ENCODE measurements at places on chromosomes 2 and 18.

DNA sequence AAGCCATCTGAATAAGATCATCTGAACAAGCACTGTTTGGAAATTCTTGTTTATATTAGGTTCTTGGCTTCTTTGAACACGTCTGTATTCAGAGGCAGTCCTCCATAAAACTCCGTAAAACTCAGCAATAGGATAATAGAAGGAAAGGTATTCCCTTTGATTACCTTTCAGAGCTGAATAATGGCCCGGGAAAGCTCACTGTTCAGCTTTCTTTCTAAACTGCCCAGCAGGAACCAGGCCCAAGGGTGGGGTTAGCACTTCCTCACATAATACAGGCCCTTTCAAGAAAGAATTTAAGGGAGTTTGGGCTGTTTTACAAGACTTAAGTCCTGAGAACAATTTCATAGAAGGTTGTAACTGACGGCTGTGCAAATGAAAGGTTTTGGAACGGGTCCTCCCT, 72.2 kb upstream of the PHLPP1 start:
- DNase-seq: no peak

GRCh38 chr2:237264480-237265219, 149.3 kb downstream of the COL6A3 start:
- no peak for DNase-seq

DNA sequence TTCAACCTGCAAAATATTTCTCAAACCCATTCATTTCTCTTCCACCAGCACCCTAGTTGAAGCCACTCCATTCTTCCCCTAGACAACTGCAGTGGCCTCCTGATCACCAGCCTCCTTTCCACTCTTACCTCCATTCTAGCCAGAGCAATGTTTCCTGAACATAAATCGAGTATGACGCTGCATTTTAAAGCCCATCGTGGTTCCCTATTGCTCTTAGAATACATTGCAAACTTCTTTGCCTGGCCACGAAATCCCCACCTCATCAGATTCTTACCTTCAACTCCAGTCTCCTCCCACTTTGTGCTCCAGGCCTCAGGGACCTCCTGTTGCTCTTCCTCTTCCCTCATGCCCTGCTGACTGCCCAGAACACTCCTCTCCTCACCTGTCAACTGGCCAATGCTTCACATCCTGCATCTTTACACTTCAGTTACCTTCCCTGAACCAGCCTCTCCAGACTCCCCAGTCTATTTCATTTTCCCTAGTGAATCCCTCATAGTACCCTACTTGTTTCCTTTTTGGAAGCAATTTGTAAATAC, 176.5 kb upstream of the CTAGE1 start:
- DNase-seq: no peak

DNA sequence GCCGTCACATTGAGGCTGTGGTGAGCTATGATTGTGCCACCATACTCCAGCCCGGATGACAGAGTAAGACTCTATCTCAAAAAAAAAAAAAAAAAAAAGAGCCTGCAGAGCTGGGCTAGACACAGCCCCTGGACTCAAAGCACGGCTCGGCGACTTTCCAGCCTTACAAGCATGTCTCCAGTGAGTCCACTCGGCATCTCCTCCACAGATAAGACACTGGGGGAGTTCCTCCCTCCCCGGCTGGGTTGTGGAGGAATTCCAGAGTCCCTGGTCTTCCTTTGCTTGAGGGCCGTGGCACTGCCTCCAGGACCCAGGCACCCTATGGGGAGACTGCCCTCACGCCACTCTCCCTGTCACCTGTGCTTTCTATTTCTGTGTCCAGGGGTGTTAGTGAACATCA, 30.9 kb upstream of the RPL31 start:
- no peak for DNase-seq

DNA sequence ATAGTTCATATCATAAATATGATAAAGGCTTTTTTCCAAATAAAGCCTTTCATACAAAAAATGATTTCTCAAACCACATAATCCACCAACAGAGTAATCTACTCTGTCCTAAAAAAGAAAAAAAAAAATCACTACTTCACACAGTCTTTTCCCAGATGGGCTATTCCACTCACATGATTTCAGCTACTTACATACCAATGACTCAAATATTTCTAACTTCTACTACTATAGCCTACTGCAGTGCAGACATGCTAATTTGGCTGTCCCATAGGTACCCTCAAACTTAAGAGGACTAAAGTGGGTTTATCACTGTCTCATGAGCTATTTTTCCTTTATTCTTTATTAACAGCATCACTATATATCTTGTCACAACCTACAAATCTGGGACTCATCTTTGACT, 57.4 kb downstream of the SLC66A3 start:
- DNase-seq: no peak

DNA sequence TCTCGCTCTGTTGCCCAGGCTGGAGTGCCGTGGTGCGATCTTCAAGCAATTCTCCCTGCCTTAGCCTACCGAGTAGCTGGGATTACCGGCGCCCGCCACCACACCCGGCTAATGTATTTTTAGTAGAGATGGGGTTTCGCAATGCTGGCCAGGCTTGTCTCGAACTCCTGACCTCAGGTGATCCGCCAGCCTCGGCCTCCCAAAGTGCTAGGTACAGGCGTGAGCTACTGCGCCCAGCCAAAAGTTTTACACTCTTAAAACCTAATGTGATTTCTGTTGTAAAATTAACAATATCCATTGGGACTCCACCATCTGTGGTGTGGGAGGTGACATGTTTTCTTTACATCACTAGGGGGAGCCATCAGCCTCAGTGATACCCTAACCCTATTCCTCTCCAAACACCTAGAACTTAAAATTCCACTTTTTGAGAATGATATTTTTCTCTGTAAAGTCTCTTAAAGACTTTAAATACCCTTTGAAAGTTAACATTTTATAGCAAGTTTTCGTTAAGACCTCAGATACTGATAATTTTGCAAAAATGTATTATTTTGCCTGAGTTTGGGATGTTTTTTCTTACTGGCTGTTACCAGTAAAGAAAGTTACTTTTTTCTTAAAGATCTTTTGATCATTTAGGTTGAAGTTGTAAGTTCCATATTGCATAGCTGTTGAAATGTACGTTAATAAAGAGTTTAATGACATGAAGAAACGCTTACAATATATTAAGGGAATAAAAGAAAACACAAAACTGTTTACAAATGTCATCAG, 11.6 kb upstream of the EIF2AK2 start:
- DNase-seq: no peak

DNA sequence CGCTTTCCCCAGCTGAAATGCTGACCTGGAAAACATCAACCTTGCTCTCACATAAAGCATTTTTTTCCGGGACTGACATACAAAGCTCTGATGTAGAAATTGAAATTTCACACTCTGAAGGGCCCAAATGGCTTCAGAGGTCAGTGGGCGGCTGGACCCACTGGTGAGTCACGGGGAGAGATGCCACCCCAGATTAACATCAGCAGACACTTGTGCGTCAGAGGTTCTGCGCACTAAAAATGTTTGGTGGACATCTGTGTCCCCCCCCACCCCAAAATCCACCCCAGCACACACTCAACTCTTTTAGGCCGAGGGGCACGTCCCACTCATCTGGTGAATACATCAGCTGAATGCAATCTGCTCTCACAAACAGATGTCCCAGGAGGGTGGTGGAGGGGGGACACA, 208.9 kb downstream of the ASB1 start:
- no peak for DNase-seq

DNA sequence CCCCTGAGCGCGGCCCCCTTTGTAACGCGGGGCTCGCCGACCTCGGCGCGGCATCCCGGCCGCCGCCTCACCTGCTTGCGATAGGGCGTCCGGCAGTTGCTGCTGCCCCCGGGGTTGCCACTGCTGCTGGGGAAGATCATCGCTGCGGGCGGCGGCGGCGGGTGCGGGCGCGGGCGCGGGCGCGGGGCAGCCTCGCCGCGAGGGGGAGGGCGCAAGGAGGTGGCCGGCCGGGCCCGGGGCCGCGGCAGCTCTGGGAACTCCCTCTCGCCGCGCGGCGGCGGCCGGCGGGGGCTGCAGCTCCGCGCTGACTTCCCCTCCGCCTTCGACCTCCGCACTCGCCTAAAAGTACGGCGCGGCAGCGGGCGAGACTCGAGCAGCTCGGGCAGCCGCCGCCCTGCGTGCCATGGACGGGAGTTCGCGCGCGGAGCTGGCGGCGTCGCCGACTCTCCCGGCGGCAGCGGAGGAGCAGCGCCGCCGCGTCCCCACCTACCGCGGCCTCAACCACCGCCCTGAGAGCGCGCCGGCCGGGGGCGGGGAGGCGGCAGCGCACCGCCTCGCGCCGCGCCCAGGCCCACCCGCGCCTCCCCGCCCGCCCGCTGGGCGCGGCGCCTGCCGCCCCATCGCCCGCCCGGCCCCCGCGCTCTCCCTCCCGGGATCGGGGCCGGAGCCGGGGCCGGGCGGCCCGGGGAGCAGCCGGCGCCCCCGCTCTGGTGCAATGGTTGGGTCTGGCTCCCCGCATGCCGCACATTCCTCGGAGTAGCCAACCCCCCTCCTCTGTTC, 86.0 kb downstream of the RBMS1 start:
- DNase-seq: peak; percentile 10

- no peak for DNase-seq
These were observed 156.1 kb downstream of the DYSF start for GRCh38 chr2:71609441-71609840.

- DNase-seq: no peak
These were observed 647.2 kb upstream of the CDH2 start for GRCh38 chr18:28824183-28824574.

DNA sequence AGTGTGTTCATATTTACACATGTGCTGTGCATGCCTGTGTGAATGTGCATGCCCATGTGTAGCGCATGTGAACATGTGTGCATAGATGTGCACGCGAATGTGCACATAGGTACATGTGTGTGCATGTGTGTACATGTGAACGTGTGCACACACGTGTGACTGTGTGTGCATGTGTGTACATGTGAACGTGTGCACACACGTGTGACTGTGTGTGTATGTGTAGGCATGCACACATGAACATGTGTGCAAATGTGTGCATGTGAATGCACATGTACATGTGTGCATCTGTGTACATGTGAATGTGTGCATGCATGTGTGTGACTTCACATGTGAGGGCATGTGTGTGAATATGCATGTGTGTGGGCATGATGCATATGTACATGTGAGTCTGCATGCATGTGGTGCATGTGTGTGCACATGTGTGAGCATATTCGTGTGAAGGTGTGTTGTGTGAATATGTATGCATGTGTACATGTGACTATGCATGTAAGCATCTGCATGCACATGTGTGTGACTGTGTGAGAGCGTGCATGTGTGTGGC, 122.4 kb downstream of the PTGR3 start:
- no peak for DNase-seq

GRCh38 chr2:127104881-127105655, 1.9 kb downstream of the BIN1 start:
- no peak for DNase-seq

GRCh38 chr18:12376034-12376753, 833 bp downstream of the AFG3L2 start:
- DNase-seq: no peak

Data from stimulated activated CD8-positive, alpha-beta memory T cell treated with anti-CD3 and anti-CD28 coated beads, Interleukin-15, amount 100 ng/mL, for 4 hours (primary cell).